CD4-positive, alpha-beta T cell treated with Interleukin-4 for 4 hours (primary cell): ENCODE measurements at places on chromosomes 12 and 14.

DNA sequence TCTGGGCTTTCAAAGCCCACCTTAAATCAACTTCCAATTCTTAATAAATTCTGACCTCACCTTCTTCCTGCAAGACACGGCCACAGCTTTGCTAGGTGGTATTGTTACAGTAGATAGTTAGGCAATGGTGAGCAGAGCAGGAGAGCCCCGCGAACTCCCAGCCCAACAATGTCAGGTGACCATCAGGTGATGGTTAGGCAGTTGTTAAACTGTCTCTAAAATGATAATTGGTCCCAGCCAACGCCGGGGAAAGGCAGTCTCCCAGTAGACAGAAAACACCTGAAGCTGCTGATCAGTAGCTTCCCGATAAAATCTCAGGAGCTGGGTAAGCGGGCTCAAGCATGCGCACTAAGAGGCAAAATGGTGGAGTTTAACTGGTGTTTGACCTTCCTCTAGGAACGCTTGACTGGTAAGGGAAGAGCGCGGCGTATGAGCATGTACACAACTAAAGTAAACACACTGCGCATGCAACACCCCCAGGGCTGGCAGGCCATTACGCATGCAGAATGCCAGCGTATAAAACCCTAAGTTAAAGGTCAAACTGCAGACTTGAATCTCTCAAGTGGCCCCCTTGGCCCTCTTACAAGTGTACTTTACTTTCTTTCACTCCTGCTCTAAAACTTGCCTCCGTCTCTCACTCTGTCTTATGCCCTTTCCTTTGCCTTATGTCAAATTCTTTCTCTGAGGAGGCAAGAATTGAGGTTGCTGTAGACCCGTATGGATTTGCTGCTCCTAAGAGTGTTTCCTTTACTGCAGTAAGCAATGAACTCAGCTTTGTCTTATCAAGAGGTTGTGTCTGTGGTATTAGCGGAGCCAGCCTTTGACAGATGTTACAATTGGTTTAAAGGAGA is 113.5 kb downstream of the C12orf75 start:
- DNase-seq = no peak

- DNase-seq = no peak
These were observed 305.2 kb upstream of the SYT1 start for GRCh38 chr12:78559416-78559815.

- no peak for DNase-seq
These were observed 36.7 kb upstream of the TMCC3 start for GRCh38 chr12:94686834-94687628.

GRCh38 chr12:119671070-119671469 is 3.1 kb downstream of the PRKAB1 start:
- DNase-seq = no peak

DNA sequence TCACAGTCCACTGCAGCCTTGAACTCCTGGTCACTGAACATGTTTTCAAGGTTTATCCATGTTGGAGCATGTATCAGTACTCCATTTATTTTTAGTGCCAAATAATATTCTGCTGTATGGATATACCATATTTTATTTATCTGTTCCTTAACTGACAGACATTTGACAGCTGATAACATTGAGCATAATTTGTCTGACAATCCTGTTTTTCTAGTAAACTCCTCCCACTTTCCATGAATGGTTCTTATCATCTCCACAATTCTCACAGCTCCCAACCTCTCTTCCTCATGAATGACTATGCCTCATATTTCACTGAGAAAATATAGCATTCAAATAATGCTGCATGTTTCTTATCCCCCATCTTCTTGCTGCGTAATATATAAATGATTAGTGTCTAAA is 33.3 kb downstream of the COCH start:
- DNase-seq = no peak

DNA sequence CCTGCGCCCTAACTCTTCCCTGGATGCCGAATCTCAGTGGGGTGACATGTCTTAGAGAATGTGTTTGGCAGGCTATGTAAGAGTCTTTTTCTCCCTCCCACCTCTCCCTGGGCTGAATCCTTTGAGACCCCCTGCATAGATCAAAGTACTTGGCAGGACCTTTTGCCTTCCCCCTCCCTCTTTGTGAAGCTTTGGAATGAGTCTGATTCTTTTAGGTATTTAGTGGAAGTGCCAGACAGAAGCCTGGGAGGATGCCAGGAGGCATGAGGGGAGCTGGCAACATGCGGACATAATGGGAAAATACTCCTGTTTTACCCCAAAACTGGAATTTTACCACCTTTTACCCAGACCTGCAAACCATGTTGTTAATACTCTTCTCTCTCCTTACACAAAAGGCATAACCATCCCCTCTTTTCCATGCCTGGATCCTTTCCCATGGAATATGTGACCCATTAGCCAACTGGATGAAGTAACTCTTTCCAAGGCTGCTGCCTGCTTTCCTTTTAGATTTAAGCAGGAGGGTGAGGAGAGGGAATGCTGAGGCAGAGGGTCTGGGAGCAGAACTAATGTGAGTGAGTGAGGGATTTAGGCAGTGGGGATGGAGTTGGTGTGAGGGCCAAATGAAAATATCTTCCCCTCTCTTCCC is 41.7 kb downstream of the TTLL5 start:
- no peak for DNase-seq

- DNase-seq = no peak
These were observed 64.3 kb downstream of the PDE6H start for GRCh38 chr12:15037091-15037687.

DNA sequence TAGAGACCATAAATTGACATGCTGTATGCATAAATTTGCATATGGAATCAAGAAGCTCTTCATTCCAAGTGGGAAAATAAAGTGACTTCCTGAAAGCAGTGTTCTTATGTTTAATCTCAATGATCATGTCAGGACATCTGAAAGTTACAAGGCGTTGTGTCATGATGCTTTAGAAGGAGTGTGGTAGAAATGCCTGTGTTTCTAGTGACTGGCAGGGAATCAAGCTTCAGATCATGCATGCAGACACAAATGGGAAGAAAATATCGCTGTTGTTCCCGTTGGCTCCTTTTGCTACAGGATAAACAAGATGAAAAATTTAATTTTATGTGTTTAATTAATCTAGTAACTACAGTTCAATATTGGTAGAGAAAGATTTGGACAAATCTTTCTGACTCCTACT is 298.1 kb upstream of the SYT1 start:
- no peak for DNase-seq

DNA sequence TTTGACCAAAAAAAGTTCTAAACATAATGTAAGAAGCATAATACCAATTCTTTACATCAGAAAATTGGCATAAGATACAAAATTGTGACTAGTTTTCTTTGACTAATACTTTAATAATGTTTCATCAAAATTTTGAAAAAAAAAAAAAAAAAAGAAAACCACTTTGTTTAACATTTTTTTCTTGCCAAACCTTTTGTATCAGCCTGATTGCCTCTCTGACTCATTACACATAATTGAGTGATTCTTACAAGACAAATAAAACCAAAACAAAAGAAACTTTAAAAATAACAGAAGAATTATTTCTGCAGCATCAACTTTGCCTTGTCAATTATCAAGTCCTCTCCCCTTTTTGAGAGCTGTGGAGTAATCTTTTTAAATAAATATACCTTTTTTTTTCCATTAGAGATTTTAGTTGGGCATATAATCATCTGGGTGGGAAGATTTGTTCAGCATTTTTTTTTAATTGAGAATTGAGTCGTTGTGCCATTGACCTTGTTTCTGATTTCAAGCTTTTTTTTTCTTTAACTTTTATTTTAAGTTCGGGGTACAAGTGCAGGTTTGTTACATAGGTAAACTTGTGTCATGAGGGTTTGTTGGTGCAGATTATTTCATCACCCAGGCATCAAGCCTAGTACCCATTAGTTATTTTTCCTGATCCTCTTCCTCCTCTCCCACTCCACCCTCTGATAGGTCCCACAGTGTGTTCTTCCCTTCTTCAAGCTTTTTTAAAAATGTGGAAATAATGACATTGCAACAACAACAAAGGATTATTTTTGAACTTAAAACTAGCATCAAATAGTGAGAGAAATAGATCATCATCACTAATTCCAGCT is 45.8 kb upstream of the HMGA2 start:
- DNase-seq = no peak

- DNase-seq = no peak
These were observed 9.6 kb downstream of the PTPN6 start for GRCh38 chr12:6960593-6961277.

DNA sequence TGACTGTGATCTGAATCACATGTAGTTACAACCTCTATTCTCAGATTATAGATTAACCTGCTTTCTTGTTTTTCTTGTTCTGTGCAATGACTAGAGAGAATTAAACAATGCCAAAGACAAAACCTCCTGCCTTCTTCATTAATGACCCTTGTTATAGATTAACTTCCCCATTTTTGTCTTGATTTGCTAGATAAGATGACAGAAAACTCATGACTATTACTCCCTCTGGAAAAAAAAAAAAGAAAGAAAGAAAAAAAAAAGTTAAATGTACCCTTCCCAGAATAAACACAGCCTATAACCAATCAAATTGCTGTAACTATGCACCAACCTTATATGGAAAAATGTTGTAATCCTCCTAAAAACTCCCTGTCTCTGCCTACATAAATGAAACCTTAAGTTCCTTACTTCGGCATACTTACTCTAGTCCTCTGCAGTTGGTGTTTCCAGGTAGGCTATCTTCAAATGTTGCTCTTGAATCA is 41.1 kb upstream of the PCED1B start:
- no peak for DNase-seq

- no peak for DNase-seq
These were observed 135.3 kb downstream of the ACSS3 start for GRCh38 chr12:81212996-81213696.

DNA sequence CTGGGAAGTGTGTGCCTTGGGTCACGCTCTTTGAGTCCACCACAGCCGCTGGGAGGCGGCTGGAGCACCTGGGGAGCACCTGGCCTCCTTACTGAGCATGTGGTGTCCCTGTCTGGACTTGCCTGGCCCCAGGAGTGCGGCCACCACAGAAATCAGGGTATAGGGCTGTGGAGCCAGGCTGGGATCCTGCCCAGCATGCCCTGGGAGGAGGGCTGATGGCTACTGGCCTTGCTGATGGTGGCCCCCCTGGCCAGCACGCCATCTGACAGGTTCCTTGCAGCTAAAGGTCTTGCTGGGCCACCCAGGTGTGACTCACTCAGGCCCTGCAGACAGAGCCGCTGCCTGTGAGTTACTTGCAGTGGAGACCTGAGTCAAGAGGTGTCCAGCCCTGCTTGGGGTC is 6.0 kb downstream of the ULK1 start:
- no peak for DNase-seq

GRCh38 chr14:24317141-24317928 is 6.0 kb downstream of the LTB4R start:
- no peak for DNase-seq

- no peak for DNase-seq
These were observed 31.4 kb upstream of the OXA1L start for GRCh38 chr14:22735096-22735495.

DNA sequence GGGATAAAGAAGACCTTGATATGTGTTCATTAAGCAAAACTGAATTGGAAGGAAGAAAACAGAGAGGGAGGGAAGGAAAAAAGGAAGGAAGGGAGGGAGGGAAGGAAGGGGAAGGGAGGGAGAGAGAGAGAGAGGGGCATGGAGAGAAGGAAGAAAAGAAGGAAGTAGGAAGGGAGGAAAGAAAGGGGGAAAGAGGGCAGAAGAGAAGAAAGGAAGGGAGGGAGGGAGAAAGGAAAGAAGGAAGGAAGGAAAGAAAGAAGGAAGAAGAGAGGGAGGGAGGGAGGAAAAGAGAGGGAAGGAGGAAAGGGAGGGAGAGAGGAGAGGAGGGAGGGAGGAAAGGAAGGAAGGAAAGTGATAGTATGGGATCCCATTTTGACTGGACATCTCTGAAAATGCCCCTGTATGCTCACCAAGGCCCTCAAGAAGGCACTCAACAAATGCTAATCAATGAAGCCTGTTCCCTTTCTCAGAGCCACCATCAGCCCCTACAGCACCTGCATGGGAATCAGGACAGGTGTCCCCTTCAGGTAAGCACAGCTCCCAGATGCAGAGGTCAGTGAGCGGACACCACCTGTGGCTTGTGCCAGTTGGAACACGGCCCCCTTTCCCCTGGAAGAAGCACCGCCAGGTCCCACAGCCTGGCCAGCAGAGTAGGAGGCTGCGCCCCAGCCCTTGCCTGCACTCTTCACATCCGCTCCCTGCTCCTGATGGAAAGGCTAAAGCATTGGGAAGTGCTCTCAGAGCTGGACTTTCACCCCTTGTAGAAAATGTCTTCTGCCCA is 161.4 kb upstream of the DIO3 start:
- no peak for DNase-seq

- no peak for DNase-seq
These were observed 6.6 kb upstream of the ACADS start for GRCh38 chr12:120719072-120719471.

DNA sequence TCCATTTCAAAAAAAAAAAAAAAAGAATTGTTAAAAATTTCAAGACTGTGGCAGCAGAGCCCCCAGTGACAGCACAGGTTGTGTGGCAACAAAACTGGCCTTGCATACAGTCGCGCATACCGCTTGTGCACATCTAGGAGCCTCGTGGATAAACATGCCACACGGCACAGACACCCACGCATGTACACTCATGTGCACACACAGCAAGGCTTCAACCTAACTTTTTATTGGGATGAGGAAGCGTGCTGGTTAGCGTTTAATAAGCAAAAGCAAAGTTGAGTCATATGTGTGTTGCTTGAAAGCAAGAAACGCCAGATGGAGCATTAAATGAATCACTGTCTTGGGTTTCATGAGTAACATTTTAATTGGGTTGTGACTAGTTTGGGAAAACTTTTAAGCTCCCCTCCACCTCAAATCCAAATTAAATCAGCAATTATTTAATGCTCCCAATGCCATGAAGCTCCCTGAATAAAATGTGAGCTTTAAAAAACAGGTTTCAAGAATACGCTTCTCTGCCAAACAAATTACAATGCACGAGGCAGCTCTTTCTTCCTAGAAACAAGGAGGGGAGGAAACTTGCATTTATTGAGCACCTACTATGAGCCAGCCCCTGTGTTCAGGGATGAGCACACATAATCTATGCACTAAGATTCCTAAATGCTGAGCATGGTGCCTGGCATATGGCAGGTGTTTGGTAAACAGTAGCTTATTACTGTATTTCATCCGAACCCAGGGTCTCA is 35.7 kb upstream of the EML1 start:
- no peak for DNase-seq

DNA sequence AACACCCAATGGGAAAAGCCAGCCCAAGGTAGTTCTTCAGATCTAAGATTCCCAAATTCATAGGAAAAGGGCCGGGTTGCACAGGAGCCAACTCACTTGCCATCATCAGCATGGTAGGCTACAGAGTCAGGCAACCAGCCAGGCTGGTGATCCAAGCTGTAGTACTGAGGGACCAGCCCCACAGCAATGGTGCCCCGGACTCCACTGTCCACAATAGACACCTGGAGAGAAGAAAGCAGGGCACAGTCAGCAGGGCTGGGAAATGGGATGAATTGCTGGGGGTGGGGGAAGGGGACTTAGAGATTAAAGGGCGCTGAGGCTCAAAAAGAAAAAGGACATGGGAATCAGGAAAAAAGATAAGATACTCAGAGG is 4.2 kb downstream of the SPRYD3 start:
- DNase-seq = no peak

DNA sequence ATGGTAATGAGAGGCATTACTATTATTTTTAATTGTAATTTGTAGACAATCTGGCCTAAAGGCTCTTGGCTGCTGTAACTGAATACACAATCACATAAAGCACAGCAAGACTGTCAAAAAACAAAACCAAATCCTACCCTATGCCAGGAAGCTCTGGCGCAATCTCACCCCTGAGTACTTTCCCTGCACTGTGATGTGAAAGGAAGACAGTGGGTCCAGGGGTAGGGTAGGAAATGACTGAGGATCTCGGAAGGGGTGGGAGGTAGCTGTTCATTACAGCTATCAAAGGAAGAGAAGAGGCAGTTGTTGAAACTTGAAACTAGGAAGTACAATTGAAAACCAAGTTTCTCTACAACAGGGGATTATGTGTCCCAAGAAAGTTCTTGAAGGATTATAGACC is 202.8 kb downstream of the ANO2 start:
- no peak for DNase-seq
